Activated T-cell treated with anti-CD3 and anti-CD28 coated beads, Interleukin-2, amount 50 U/mL, for 72 hours (primary cell): ENCODE measurements at places on chromosomes 11 and 22.

DNA sequence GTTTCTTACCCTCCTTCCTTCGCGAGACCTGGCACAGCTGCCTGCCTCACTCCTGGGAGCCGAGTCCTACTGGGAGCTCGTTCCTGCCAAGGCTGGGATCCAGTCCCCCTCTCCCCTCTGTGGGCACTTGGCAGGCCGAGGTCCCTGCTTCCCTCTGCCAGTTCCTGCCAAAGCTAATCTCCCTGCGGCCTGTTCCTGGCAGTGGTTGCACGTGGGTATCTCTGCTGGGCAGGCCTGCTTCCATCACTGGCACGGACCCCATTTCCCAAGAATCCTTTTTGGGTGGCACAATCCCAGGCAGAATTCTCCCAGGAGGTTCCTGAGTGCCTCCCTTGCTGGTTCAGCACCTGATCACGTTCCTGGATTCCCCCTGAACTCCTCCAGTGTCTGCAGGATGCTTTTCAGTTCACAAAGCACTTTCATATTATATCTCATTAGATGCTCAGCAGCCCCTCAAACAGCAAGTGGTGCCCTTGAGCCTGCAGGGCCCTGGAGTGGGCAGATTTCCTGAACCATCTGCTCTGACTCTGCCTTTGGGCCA, 96.5 kb downstream of the RRM1 start:
- no peak for DNase-seq

DNA sequence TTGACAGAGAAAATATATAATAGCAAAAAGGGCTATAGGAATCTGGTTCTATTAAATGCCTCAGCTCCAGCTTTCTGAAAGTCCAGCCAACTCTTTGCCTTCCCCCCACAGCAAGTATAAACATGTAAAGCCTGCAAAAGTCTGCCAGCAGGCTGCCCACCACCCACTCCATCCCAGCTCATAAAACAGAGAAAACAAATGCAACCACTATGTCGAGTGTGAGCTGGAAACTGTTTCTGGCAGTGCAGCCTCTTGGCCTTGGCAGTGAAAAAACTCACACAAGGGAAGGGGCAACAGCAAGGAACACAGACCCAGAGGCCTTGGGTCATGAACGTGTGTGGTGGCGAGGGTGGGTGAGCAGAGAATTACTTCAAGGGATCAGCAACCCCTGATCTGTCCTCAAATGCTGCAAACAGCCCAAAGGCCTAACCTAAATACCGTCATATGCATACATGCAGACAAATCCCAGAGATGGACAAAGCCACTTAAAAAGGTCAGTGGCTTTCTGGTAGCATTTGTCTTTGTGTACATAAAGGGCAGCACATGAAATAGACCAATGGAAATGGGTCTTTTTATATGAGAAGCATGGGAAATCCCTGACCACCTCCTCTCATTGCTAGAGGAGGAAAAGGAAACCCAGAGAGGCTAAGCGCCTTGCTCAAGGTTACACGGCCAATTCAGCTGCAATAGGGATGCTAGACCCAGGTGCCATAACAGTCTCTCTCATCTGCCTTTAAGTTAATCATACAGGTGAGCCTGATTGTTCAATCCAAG, 74.8 kb downstream of the NAT10 start:
- peak; percentile 33 for DNase-seq

DNA sequence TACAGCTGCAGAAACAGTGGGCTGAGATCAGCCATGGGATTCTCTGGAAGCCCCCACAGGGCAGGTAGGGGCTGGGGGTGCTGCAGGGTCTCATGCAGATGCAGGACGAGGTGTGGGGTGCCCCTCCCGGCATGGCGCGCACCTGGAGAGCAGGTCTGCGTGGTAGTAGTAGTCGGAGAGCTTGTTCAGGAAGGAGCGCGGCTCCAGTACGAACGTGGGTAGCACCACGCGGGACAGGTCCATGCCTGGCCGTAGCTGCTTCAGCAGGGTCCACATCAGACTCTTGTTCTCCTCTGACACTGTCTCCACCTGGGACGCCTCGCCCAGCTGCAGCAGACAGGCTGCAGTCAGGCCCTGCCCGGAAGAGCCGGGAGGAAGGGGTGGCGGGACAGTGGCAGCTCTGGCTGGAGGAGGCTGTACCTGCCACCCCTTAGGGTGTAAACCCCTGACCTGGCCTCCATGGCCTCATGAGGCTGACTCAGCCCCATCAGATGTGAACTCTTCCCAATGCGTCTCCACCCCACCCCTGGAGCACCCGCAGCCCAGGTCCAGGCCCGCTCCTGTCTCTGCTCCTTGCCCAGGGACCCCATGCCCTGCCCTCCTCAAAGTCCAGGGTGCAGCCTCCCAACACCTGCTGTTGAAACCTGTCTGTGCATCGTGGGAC, 47.0 kb upstream of the CARS1 start:
- DNase-seq = no peak

- no peak for DNase-seq
Measured at GRCh38 chr11:131172011-131172410, 198.4 kb upstream of the NTM start.

- no peak for DNase-seq
Measured at GRCh38 chr11:70594031-70594430, 195.7 kb downstream of the CTTN start.

GRCh38 chr11:17423533-17424310, 35.3 kb upstream of the KCNJ11 start:
- no peak for DNase-seq

GRCh38 chr22:49492308-49492707, 335.4 kb downstream of the BRD1 start:
- no peak for DNase-seq

DNA sequence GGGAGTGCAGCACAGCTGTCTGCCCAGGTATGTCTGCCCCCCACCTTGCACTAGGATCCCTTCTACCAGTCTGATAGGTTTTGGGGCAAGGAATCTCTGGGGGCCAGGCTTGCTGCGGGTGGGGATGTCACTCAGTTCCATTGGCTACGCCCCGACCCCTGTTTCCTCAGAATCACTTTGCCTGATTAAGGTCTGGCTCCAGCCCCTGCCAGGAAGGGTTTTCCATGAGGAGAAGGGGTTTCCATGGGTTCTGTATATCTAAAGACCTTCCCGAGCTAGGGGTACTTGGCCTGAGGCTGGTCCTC, 14.0 kb downstream of the OTOG start:
- no peak for DNase-seq

- DNase-seq = no peak
Measured at GRCh38 chr11:117564321-117564720, 232.7 kb downstream of the DSCAML1 start.

DNA sequence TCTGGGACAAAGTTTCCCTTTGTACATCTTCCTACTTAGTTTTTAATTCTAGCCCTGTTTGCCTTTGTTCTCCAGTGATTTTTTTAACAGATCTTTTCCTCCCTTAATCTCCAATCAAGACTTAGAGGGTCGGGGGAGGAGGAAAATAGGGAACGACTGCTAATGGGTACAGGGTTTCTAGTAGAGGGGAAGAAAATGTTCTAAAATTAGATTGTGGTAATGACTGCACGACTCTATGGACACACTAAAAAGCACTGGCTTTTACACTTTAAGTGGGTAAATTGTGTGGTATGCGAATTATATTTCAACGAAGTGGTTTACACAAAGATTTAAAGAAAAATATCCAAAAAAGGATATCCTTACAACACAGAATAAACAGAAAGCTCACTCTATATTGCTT, 110.0 kb upstream of the SPON1 start:
- no peak for DNase-seq

GRCh38 chr11:15557457-15558230, 442.9 kb downstream of the INSC start:
- DNase-seq = no peak

GRCh38 chr11:115473167-115473566, 31.0 kb downstream of the CADM1 start:
- DNase-seq = no peak

DNA sequence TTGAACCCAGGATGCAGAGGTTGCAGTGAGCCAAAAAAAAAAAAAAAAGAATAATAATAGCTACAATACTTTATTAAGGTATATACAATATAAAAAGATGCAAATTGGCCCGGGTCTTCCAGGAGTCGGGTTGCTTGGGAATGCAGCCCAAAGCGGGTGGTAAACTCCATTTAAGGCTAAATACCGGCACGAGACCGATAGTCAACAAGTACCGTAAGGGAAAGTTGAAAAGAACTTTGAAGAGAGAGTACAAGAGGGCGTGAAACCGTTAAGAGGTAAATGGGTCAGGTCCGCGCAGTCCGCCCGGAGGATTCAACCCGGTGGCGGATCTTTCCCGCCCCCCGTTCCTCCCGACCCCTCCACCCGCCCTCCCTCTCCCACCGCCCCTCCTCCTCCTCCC, 143.3 kb downstream of the DLG2 start:
- DNase-seq = no peak

- no peak for DNase-seq
Measured at GRCh38 chr11:19196432-19196831, 5.4 kb downstream of the CSRP3 start.

GRCh38 chr11:113329725-113330124, 15.3 kb downstream of the TTC12 start:
- DNase-seq = no peak

DNA sequence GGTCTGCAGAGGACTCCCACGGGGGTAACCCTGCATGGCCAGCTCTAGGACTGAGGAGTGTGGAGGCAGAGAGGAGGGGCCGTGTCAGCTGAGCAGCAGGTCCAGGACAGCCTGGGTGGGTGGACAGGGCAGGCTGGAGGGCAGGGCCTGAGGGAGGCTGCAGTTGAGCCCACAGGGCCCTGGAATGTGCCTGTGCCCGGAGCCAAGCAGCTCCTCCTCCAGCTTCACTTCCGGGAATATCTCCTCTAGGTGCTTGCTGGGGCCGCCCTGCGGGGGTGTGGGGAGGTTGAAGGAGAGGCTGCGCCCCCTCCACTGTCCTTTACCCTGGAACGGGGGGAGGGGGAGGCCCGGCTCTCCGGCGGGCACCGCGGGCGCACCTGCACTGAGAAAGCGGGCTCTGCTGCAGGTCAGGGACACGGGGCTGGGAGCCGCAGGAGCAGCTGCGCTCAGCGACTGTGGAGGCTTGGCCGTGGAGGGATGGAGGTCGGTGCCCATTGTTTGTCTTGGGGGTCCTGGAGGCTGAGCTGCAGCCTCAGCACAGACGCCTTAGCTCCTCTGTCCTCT, 1293.2 kb downstream of the BRD1 start:
- no peak for DNase-seq

- DNase-seq = no peak
Measured at GRCh38 chr11:104695065-104695463, 203.2 kb downstream of the CASP12 start.

DNA sequence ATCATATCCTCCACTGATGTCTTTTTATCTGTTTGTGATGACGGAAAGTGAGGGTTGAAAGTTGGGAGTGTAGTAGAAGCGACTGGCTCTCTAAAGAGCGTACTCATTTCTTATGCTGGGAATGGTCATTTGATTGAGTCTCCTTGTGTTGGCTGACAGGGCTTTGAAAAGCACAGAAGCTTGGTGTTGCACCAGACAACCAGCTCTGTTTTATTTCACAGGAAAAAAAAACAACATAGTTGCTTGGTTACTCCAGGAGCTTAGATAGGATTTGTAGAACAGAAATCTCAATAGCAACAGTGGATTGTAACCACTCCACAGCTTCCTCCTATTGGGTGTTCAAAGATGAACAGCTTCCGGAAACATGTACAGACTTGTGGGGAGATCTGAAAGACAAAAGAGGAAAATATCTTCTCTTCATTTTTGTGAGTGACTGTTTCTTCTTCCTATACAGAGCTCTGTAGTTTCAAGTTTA, 2.7 kb downstream of the RBM14 start:
- no peak for DNase-seq

DNA sequence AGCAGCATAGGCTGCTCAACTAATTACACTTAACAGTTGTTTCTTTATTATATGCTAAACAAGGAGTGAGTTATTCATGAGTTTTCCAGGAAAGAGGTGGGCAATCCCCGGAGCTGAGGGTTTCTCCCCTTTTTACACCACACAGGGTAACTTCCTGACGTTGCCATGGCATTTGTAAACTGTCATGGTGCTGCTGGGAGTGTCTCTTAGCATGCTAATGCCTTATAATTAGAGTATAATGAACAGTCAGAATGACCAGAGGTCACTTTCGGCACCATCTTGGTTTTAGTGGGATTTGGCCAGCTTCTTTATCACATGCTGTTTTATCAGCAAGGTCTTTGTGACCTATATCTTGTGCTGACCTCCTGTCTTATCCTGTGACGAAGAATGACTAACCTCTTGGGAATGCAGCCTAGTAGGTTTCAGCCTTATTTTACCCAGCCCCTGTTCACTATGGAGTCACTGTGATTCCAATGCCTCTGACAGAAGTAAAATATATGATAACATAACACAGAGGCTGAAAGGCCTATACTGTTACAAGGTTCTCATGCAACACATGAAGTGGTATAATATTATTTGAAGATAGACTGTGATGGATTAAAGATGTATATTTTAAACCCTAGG, 41.3 kb upstream of the RDX start:
- peak; percentile 51 for DNase-seq

DNA sequence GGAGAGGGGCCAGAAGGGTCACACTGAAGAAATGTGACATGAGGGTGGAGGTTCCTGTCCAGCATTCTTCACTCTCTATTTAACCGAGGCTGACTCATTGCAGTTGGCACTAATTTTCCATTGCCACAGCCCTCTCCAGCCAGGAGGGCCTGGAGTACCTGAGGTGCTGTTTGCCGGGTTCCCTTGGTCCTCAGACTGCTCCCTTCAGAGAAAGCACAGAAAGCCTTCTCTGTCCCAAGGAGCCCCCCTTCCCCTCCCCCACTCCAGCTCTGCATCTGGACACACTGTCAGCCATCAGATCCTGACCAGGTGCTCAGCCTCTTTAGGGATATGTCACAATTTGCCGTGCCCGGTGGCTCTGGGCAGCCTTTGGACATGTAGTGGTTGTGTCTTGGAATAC, 3.2 kb upstream of the C11orf91 start:
- no peak for DNase-seq

DNA sequence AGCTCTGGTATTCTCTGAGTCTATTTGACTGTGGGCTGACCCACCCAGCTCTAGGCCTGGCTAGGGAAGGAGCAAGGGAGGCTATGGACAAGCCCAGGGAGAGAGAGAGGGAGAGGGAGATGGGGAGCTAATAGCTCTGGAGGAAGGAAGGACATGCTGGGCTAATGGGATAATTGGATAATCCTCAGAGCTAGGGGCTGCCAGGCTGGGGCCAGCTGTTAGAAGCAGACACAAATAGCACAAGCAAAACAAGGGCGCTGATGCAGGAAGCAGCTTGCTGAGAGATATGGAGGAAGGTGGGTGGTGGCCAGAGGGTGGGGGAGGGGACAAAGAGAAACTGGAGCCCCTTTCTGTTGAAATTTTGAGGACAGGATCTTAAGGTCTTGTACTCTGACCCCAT, 23.2 kb downstream of the ADORA2A start:
- DNase-seq = no peak

DNA sequence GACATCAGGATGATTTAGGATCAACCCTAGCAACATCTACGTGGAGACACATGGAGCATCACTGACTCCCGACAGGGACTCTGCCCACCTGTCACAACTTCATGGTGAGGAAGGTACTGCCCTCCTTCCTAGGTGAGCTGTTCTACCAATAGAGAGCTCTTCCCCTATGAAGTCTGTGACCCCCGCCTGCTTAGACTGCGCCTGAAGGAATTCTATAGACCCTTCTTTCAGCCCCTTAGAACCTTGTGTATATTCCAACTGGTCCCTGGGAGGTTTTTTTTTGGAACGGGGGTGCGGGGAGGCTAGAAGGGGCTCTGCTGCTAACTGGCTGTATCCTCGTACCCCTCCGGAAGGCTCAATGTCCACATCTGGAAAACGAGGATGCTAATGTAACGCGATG, 566 bp downstream of the INTS4 start:
- peak; percentile 8 for DNase-seq

- DNase-seq = no peak
Measured at GRCh38 chr11:22792497-22792896, 37.1 kb downstream of the SVIP start.
